CD4-positive, alpha-beta T cell treated with Interleukin-17A for 1 hour (primary cell): ENCODE measurements at places on chromosomes 3 and 15.

DNA sequence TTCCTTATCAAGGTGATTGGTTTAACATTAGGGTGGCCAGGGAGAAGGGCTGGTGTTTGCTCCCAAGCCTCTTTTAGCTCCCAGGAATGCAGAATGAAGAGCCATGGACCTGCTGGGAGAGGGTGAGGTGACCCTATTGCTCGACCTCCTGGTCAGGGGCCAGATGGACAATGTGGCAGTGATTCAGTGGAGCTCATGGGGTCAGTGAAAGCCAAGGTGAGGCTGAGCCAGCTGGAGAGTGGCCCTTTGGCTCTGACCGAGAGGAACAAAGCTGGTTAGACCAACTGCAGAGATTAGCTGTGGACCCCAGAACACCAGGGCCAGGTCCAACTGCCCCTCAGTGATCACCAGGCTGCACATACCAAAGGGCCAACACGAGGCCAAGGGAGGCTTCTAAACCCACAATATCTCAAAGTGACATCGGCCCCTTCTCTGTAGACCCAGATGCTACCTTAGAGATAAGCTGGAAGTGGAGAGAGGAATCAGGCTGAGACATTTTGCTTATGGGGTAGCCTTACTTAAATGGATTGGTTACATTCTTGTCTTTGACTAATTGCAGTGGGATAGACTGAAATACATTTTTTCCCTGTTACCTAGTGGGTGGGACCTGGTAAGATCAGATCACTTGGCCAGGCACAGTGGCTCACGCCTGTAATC lies 15.8 kb upstream of the BTBD1 start:
- DNase-seq: no peak

- no peak for DNase-seq
Measured at GRCh38 chr3:174355505-174355904, 503.6 kb upstream of the NAALADL2 start.

DNA sequence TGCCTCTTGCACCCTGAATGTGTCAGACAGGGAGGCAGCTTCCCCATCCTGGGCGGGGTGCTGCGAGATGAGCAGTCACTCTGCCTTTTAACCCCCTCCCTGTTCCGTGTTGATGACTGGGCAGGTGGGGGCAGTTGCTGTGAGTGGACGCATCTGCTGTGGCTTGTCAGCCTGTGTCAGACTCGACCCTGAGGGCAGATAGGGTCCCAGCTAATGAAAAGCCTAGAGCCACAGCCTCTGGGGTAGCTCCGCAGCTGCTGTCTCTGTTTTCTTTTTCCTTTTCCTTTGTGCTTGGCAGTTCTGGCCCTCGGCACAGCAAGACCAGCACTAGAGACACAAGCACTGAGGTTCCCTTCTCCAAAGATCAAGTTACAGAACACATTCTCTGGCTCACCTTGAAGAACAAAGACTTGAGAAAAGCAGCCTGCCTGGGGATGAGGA lies 43.0 kb upstream of the GLCE start:
- no peak for DNase-seq

- no peak for DNase-seq
Measured at GRCh38 chr15:93196135-93196670, 107.2 kb upstream of the RGMA start.
